ENCODE measurements at places on chromosomes 13 and 19.

DNA sequence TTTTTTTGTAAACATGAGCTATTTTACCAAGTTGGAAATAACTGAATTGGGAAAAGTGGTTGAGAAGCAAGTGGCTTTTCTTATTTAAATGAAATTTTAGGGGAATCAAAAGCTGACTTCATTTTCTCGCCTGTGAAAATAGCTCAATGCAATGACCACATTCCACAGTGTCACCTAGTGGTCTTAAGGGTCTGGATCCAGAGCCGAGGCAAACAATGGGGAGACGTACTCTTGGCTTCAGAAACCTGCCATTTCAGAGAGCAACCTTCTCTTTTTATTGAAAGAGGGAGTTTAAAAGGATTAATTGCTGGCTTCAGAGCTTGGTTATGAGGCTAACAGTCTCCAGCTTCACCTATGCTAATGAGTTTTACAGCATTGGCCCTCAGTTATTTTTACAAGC is 39.7 kb upstream of the RXFP2 start:
- no peak for DNase-seq

- no peak for DNase-seq
These were observed 166.0 kb downstream of the LMO7 start for GRCh38 chr13:75802161-75802560.

DNA sequence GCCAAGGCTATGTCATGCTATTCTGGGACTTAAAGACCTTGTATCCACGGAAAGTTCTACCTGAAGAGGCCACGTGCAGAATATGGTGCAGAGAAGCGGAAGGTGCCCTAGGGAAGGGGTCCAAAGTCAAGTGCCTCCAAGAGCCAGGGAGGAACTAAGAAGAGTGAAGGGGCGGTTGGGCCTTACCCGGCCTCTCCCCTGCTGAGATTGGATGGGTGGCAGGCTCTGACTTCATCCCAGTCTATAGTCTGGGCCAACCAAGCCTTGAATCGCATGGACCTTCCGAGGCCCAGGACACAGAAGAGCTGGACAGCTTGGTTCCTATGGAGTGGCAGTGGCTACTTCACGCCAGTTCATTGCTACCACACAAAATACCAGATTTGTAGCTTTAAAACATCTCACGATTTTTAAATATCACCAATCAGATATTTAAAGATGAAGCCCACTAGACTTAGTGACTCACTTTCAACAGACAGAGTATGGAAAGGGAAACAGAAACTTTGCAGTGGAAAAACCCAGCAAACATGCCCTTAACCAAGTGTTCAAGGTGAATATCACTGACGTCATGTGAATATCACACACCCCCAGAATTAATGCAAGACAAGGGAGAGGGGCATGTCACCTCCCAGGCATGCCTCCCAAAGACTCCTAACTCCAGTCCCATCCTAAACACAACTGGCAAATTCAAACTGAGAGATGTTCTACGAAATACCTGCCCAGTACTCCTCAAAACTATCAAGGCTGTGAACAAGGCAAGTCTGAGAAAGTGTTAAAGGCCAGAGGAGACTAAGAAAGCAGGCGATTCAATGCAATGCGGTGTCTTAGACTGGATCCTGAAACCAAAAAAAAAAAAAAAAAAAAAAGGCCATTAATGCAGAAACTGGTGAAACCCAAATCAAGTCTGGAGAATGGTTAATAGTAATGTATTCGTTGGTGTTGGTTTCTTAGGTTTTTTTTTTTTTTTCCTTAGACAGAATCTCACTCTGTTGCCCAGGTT is 10.2 kb downstream of the C19orf12 start:
- DNase-seq: no peak

GRCh38 chr13:102993348-102993747 is 72.9 kb downstream of the SLC10A2 start:
- no peak for DNase-seq

DNA sequence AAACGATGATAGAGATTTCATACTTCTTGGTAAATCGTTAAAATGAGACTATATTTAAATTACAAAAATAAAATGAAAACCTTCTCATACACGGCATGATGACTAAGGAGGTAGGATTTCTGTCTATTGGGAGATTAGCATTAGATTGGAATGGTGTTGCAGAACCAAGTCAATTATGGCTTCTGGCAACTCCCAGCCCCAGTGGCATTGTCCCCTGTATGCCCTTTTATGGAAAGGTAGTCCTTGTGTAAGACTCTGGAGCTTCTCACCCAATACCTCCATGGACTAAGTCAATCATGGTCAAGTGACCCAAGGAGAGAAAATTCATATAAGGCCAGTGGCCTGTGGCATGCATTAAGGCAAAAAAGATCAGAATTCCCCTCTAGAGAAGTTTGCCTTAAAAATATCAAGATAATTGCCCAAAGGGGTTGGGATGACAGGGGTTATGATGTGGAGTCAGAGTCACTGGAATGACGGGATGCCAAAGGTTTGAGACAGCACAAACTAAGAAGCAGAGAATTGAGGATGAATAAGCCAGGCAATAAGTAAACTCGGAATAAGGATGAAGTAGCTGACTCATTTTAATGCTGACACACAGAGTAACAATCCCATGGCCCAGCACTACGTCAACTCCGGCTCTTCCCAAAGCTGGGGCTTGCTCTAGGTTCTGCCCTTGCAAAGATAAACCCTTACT is 57.8 kb upstream of the POSTN start:
- DNase-seq: no peak

GRCh38 chr13:44133626-44134025 is 240.0 kb upstream of the SERP2 start:
- no peak for DNase-seq

- DNase-seq: no peak
These were observed 48.4 kb upstream of the EBPL start for GRCh38 chr13:49739498-49740187.

GRCh38 chr19:18605546-18606280 is 886 bp downstream of the CRLF1 start:
- no peak for DNase-seq

DNA sequence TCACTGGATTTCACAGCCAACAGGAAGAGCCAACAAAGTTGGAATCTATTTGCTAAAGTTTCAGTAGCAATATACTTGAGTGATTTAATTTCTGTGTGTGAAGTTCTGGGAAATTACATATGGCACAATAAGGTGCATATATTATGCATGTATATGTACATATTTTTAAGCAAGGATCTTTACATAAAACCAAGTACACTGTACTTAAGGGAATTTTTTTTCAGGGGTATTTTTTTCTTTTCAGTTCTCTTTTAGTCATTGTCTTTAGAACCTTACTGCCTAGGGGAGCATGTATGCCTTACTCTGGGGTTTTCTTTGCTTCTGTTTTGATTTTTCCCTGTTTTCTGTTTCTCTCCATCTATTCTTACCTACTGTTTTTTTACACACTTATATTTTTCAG is 7.4 kb downstream of the RAP2A start:
- no peak for DNase-seq

- DNase-seq: no peak
These were observed 237.6 kb upstream of the MAB21L1 start for GRCh38 chr13:35714121-35714520.

DNA sequence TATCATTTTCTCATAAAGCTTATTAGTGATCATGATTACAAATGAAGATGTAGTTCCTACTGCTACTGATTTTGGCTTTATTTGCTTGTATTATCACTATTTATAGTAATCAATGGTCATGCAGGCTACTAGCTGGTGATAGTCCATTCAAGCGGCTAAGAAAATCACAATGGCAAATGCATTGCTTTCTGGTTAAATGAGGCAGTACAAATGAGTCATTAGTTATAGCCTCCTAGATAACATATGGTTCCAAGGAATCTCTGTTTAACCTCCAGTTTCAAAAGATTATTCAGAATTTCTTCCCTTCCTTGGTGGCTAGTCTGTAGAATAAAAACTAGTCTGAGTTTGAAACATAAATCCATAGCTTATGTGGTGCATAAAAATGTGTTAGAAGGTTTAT is 141.3 kb upstream of the HTR2A start:
- DNase-seq: no peak

- no peak for DNase-seq
These were observed 21.2 kb downstream of the DNMT1 start for GRCh38 chr19:10173527-10173926.

DNA sequence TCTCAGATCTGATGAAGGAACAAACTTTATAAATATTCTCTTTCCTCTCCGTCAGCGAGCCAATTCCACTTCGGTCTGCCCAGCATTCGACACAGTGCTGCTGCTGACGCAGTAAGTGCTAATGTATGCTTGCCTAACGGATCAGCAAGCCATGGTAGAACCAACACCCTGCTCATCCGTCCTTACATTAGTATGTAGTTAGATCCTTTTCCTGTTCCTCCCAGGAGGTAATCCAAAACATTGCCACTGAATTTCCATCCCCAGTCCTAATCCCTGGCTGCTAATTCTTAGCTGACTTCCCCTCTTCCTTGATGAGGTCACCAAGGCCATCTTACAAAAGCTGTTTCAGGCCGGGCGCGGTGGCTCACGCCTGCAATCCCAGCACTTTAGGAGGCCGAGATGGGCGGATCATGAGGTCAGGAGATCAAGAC is 88.0 kb downstream of the STARD13 start:
- DNase-seq: no peak

- DNase-seq: no peak
These were observed 174.2 kb downstream of the KCNRG start for GRCh38 chr13:50189450-50189849.

- no peak for DNase-seq
These were observed 19.9 kb downstream of the LRCH1 start for GRCh38 chr13:46572752-46573431.

DNA sequence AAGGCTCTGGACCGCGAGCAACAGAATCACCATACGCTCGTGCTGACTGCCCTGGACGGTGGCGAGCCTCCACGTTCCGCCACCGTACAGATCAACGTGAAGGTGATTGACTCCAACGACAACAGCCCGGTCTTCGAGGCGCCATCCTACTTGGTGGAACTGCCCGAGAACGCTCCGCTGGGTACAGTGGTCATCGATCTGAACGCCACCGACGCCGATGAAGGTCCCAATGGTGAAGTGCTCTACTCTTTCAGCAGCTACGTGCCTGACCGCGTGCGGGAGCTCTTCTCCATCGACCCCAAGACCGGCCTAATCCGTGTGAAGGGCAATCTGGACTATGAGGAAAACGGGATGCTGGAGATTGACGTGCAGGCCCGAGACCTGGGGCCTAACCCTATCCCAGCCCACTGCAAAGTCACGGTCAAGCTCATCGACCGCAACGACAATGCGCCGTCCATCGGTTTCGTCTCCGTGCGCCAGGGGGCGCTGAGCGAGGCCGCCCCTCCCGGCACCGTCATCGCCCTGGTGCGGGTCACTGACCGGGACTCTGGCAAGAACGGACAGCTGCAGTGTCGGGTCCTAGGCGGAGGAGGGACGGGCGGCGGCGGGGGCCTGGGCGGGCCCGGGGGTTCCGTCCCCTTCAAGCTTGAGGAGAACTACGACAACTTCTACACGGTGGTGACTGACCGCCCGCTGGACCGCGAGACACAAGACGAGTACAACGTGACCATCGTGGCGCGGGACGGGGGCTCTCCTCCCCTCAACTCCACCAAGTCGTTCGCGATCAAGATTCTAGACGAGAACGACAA is 1.8 kb downstream of the PCDH17 start:
- no peak for DNase-seq

GRCh38 chr19:49669516-49669915 is 3.8 kb downstream of the BCL2L12 start:
- DNase-seq: no peak

GRCh38 chr19:32599736-32600157 is 18.8 kb downstream of the PDCD5 start:
- peak; percentile 10 for DNase-seq

- no peak for DNase-seq
These were observed 7.0 kb upstream of the F10 start for GRCh38 chr13:113115363-113116205.

GRCh38 chr19:3612901-3613741 is 6.4 kb upstream of the TBXA2R start:
- no peak for DNase-seq

Measured in stimulated activated CD8-positive, alpha-beta memory T cell treated with anti-CD3 and anti-CD28 coated beads, Interleukin-2, amount 100 ng/mL, for 1 hour (primary cell).